ENCODE measurements at places on chromosomes 11 and 22.

DNA sequence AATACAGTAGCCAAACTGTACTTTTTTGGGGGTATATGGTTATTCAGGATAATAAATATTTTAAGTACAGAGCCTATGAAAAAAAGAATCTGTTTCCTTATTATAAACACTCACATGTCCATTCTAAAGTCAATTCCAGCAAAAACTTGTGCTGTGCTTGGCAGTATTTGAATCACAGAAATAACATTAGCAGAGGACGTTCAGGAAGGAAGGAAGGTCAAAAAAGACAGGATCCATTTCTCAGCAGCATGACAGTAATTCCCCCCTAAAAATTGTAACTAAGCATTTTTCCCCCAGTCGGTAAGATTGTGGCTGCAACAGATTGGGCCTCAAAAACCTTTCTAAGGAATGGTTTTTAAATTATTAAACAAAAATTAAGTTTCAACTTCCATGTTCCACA, 124.8 kb downstream of the ATG16L2 start:
- DNase-seq = no peak

DNA sequence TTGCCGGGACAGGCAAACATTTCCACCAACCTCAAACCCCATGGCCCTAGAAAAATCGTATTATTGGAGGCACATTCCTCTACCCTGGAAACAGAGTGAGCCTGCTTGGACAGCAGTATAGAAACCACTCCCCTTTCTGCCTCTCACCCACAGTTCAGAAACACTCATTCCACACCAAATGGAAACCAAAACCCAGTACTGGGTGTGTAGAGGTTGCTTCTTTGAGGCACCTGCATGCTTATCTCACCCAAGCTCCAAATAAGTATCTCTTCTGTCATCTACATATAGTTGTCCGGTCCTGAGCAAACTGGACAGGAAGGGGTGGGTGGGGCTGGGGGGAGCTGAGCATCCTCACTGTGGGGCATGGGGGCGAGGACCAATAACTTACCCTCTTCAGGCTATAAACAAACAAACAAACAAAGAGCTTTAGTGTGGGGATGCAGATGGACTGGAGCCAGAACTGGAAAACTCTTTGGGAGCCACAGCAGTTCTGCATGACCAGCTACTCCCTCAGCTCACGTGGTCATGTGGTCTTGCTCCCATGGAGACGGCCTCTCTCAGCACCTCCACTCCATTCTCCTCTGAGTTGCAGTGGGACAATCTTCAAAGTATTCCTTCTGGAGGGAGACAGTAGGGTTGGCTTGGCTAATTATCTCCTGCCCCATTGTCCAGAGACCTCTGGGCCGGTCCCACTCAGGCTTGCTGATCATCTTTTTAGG, 1.0 kb upstream of the PLAAT2 start:
- peak; percentile 80 for DNase-seq

DNA sequence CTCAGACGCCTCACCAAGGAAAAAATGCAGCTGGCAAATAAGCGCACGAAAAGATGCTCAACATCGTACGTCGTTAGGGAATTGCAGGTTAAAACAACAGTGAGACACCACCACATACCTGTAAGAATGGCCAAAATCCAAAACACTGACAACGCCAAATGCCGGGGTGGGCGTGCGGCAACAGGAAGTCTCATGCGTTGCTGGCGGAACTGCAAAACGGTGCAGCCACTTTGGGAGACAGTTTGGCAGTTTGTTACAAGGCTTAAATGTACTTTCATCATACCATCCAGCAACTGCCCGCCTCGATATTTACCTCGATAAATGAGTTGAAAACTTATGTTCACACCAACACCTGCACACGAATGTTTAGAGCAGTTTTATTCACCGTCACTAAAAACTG, 7.5 kb upstream of the CTSD start:
- DNase-seq = no peak

- DNase-seq = no peak
Observed at GRCh38 chr11:41971592-41971991, 512.1 kb upstream of the LRRC4C start.

DNA sequence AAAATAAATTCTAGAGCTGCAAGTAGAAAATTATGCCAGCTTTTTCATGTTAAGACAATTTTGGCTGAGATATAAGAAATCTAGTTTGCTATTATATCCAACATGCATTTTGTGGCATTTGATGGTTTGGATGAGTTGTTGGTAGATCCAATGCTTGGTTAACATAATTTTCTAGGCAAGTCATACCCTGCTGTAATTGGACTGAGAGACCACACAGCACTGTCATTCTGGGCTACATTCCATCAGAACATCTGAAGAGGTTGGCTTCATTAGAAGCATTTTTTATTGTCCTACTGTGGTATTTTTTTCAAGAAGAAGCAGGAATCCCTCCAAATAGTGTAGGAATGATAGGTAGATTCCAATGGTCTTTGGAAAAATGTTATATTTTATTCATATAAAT, 561.0 kb downstream of the LUZP2 start:
- no peak for DNase-seq

DNA sequence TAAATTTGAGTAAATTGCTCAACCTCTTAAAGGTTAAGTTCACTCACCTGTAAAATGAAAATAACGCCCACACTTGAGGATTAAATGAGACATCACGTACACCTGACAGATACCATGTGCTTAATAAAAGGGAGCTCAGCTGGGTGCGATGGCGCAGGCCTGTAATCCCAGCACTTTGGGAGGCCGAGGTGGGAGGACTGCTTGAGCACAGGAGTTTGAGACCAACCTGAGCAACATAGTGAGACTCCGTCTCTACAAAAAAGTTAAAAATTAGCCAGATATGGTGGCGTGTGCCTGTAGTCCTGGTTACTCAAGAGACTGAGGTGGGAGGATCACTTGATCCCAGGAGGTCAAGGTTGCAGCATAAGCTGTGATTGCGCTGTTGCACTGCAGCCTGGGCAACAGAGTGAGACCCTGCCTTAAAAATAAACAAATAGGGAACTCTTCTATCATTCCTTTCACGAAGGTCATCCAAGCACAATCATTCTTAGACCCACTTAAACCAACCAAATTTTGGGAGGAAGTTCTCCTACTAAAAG, 134.1 kb downstream of the BBOX1 start:
- DNase-seq = no peak

- no peak for DNase-seq
Observed at GRCh38 chr11:115297330-115297729, 206.9 kb downstream of the CADM1 start.

DNA sequence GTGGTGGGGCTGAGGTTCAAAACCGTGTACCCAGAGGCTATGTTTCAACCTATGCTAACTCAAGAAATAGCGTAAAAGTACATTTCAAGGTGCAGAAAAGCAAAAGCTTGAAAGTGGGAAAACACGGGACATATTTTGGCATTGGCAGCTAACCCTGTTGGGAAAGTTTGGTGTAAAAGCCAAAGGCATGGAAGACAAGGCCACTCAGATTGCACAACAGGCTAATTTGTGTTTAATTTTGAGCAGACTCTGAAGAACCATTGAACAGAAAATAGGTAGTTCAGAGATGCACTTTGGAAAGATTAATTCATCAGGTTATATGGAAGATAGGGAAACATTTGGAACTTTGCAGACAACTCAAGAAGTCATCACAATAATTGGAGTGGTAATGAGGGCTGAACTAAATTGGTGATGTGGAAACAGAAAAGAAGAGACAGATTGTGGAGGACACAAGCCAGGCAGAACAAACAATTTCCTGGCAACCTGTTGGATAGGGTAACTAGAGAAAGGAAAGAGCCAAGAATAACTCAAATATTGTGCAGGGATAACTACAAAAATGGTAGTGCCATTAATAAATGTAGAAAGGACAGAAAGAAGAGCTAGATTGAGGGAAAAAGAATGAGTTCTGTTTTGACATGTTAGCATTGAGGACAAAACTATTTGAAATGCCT, 140.5 kb upstream of the PGR start:
- no peak for DNase-seq

- no peak for DNase-seq
Observed at GRCh38 chr11:8871171-8871775, 39.7 kb upstream of the AKIP1 start.

- peak; percentile 82 for DNase-seq
Observed at GRCh38 chr22:20156611-20157429, 6.0 kb upstream of the CCDC188 start.

- DNase-seq = no peak
Observed at GRCh38 chr11:85825616-85826015, 14.7 kb upstream of the SYTL2 start.

- no peak for DNase-seq
Observed at GRCh38 chr11:7643314-7643713, 30.0 kb downstream of the CYB5R2 start.

DNA sequence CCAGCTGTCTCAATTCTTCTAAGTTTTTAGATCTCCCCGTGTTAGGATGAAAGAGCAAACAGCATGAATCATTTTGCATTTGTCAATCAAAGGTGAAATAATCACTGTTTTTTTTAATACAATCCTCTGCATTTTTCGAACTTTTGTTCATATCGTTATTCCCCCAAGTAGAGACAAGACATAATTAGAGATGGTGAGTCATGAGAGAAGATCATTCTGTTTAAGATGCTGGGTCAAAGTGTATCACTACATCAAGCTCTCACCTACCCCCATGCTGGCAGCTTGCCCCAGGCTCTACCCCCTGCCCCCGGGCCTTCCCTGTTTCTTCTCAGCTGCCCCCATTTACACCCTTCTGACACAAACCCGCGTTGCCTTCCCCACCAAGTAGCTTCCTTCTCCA, 30.5 kb upstream of the MYO18B start:
- DNase-seq = no peak

DNA sequence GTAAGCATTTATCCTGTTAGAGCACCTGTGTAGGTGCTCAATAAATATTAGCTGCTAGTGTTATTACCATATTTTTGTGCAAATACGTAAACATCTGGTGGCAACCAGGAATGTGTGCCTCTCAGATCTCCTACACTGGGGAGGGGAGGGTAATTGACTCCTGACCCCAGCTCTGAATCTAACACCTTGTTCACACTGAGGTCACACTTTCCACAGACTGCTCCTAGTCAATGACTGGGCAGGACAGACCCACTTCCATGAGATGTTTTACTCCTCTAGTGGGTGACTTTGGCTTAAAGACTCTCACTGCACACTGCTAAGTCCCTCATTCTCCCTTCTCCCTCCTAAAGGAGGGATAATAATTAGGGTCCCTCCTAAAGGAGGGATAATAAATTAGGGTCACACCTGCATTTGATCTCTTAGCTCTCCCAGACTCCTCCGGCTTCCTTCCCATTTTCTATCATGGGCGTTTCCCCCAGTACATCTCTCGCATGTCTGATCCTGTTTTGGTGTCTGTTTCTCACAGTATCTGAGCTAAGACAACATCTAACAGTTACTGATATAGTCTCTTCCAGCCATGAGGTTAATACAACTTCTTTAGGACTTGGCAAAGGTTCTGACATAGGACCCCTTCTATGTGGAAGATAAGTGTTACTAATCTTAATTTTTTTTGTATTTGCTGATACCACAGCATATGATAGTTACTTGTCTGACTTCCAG, 8.0 kb downstream of the CSTPP1 start:
- DNase-seq = no peak

DNA sequence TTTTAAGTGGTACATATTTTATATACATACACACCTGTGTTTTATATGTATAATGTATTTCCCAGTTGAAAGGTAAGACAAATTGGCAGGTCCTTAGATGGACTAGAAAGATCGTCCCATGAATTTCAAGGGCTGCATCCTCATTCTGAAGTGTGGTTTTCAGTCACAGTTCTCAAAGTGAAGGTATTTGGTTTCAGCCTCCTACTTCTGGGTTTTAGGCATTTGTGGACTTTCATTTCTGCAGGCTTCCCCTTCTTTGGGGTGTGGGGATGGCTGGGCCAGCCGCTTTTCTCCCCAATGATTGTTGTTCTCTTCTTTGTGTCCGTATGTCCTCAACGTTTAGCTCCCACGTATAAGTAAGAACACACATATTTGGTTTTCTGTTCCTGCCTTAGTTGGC, 10.0 kb downstream of the DCPS start:
- DNase-seq = no peak

GRCh38 chr22:33919391-33920196, 682 bp downstream of the LARGE1 start:
- DNase-seq = no peak

GRCh38 chr11:27358296-27358695, 4.7 kb downstream of the CCDC34 start:
- DNase-seq = no peak

GRCh38 chr22:40628354-40629042, 8.0 kb downstream of the MRTFA start:
- no peak for DNase-seq

GRCh38 chr22:45441138-45441537, 27.6 kb downstream of the RIBC2 start:
- peak; percentile 28 for DNase-seq

- peak; percentile 53 for DNase-seq
Observed at GRCh38 chr11:93740031-93740729, 1.1 kb downstream of the TAF1D start.

DNA sequence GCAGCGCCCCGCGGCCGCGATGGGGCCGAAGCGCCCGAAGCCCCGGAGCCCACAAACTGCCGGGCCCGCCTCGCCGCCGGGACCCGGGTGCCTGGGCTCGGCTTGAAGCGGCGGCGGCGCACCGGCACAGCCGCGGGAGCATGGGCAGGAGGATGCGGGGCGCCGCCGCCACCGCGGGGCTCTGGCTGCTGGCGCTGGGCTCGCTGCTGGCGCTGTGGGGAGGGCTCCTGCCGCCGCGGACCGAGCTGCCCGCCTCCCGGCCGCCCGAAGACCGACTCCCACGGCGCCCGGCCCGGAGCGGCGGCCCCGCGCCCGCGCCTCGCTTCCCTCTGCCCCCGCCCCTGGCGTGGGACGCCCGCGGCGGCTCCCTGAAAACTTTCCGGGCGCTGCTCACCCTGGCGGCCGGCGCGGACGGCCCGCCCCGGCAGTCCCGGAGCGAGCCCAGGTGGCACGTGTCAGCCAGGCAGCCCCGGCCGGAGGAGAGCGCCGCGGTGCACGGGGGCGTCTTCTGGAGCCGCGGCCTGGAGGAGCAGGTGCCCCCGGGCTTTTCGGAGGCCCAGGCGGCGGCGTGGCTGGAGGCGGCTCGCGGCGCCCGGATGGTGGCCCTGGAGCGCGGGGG, 346 bp downstream of the FJX1 start:
- DNase-seq = peak; percentile 18

GRCh38 chr11:108561535-108561991, 32.0 kb downstream of the EXPH5 start:
- no peak for DNase-seq
